Neuronal stem cell (in vitro differentiated cells): ENCODE measurements at places on chromosomes 5 and 9.

DNA sequence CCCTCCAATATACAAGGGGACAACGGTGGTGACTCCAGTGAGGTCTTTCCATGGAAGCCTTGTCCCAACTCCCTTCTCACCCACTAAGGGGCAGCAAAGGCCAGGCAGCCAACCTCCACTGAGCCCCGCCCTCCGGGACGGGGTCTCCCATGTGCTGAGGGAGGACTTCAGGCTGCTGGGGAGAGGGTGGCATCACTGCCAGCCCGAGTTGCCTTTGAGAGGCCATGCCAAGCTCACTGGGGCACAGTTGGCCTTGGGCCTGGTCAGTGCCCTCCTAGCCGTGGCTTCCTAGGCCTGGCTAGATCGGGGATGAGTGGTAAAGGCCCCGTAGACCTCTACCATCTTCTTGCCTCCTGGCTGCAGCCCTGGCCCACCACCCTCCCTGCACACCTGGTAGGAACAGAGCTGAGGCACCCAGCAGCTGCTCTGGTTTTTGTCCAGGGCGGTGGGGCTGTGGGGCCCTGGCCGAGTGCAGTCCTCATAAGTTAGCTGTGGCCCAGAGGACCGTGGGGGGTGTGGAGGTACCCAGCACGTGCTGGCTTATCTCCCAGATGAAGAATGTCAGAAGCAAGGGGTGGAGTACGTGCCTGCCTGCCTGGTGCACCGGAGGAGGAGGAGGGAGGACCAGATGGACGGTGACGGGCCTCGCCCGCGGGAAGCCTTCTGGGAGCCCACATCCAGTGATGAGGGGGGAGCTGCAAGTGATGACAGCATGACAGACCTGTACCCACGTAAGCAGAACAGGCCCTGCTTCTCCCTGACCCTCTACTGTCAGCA lies 3.2 kb downstream of the SURF2 start:
- no peak for DNase-seq

DNA sequence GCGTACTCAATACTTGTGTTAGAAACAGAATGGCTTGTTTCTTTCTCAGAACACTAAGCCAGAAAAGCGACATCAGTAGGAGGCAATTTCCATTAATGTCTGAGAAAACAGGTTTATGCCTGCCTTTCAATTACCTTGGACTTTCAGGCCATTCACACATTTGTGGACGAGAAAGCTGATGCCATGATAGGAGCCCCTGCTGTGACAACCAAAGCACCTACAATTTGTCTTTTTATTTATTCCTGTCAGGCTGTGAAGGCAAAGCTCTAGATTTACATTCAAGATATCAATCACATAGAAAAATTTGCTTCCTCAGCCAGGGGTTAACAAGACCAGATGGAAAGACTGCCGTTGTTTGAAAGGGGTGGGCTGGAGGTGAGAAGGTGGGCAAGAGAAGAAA lies 76.2 kb downstream of the C7 start:
- no peak for DNase-seq

GRCh38 chr5:156534906-156535485 lies 208.0 kb downstream of the SGCD start:
- DNase-seq = no peak

GRCh38 chr5:96645091-96645490 lies 17.1 kb upstream of the CAST start:
- DNase-seq = no peak

- no peak for DNase-seq
Measured at GRCh38 chr9:94675008-94675881, 35.9 kb upstream of the FBP1 start.

- DNase-seq = no peak
Measured at GRCh38 chr5:35482167-35482755, 135.4 kb upstream of the SPEF2 start.

GRCh38 chr5:1316588-1317340 lies 21.9 kb upstream of the TERT start:
- no peak for DNase-seq

- no peak for DNase-seq
Measured at GRCh38 chr5:23332650-23333251, 174.7 kb upstream of the PRDM9 start.

DNA sequence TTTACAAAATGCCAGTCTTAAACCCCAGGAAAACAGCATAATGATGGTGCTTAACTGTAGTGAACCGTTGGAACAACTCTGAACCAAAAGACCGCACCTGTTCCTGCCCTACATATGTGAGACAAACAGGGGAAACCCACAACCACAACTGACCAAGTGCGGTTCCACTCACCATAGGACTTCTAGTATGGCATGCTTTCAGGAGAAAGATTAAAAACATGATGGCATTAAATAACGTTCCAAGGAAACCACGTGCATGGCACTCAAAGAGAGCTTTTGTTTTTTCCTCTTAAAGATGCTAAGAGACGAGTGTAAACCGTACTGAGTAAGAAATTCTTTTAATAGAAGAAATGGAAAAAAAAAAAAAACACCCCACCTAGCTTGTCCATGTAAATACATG lies 119.8 kb downstream of the SSBP2 start:
- DNase-seq = no peak

- no peak for DNase-seq
Measured at GRCh38 chr5:173634465-173634983, 18.1 kb upstream of the BOD1 start.

- no peak for DNase-seq
Measured at GRCh38 chr5:150616024-150616470, 24.4 kb upstream of the SYNPO start.

GRCh38 chr5:14560091-14560595 lies 21.4 kb upstream of the OTULINL start:
- no peak for DNase-seq

GRCh38 chr5:21802869-21803490 lies 1050.2 kb downstream of the CDH12 start:
- peak; percentile 9 for DNase-seq

- DNase-seq = no peak
Measured at GRCh38 chr9:6218099-6218502, 2.5 kb downstream of the IL33 start.

DNA sequence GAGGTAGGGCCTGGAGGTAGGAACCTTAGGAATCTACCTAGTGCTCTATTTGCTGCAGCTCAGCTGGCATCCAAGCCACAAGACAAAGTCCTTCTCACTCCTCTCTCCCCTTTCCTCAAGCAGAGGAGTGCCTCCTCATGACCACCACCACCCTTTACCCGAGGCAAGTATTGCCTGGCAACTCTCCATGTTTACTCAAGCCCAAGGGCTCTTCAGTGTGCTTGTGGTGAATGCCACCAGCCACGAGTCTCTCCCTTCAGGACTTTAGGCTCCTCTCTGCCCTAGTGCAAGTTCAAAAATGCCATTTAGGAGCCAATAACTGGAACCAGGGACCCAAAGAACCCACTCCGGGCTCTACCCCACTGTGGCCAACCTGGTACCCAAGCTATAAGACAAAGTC lies 514.5 kb upstream of the RGMB start:
- no peak for DNase-seq

GRCh38 chr5:170469414-170469813 lies 34.4 kb upstream of the KCNIP1 start:
- no peak for DNase-seq

DNA sequence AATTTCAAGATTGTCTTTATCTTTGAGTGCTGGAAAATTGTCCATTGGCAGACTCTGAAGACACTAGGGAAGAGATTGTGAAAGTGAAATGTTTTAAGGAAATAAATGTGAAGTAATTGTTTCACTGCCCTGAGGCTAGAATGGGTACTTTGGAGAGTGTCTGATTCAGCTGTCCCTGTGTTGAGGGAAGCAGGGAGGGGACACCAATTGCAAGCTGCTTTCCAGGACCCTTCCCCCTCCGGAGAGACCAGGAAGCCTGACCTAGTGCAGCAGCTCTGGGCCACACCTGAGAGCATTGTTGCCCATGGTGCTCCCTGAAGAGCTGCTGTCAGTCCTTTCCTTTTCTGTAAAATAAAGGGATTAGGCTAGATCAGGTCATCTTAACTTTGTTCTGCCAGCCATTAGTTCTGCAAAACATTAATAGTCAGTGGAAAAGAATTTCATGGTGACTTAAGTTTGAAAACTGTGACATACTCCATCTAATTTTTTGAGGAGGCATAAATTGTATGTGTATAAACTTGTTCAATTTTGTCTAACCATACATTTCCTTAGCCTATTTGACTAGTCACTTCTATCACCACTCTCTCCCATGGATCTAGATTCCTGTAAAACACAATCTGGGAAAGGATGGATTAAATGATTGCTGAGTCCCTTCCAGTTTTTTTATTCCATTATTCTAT lies 18.8 kb downstream of the MAP1B start:
- DNase-seq = no peak

DNA sequence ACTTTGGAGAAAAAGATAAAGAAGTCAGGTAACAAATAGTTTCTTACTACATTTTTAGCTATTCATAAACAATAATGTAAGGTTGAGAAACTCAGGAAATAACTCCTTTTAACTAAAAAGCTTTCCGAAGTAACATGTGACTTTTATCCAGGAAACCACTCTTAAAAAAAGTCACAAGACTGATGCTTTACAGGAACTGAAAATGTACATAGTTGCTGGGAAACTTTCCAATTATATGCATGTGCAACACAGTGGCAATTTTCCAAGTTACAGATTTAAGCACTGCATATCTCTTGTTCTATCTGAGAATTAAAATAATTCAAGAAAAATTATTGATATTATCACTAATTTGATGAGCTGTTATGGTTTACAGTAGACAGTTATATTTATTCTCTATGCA lies 105.2 kb downstream of the CDH10 start:
- DNase-seq = no peak

DNA sequence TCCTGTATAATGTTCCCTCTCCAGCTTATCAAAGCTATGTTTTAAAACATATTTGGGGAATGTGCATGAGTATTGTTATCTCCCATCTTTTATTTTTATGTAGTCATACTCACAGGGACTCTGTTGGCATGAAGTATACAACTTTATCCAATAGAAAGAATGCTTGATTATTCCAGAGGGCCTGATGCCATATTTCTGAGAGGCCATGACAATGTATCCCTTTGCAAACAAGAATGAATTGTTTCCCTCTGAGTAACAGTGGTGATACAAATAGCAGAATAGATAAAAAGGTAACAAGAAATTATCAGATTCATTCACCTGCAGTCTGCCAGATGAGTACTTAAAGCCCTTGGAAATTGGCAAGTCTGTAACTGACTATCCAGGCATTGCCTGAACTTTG lies 125.9 kb downstream of the PLK2 start:
- no peak for DNase-seq

- no peak for DNase-seq
Measured at GRCh38 chr9:15156241-15156640, 150.8 kb downstream of the TTC39B start.

GRCh38 chr9:81986051-81986450 lies 2.5 kb upstream of the SPATA31D1 start:
- no peak for DNase-seq

GRCh38 chr5:148951612-148952011 lies 111.2 kb downstream of the SH3TC2 start:
- no peak for DNase-seq

DNA sequence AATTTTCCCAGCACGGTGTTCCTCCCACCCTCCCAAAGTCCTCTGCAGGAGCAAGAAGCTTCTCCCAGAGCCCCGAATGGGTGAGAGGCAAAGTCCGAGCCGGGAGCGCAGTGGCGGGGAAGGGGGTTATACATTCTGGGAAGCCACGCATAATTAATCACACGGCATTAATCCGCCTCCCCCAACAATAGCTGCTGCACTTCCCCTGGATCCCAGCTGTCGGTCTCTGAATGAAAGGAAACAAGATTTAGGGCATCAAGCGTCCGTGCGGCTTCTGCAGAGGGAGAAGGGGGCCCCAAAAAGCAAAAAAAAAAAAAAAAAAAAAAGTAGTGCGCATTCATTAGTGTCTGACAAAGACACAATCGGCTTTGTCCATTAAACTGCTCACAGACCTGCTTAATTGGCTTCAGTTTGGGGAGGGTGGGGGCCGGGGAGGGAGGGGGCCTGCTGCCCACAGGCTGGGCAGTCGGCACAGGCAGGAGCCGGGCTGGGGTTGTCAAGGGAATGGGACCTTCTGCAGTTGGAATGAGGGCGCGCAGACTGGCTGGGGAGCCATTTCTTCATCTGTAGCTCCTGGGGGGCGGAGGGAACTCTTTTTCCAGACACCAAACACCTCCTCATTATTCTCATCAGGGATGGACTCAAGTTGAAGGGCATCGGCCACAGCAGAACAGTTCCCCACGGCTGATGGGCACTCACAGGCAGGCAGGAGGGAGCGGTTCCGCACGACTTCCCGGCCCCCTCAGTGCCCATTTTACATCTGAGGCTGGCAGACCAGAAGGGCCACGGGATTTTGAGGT lies 3.4 kb downstream of the NOTCH1 start:
- peak; percentile 89 for DNase-seq

- no peak for DNase-seq
Measured at GRCh38 chr5:96528826-96529474, 95.9 kb upstream of the PCSK1 start.

DNA sequence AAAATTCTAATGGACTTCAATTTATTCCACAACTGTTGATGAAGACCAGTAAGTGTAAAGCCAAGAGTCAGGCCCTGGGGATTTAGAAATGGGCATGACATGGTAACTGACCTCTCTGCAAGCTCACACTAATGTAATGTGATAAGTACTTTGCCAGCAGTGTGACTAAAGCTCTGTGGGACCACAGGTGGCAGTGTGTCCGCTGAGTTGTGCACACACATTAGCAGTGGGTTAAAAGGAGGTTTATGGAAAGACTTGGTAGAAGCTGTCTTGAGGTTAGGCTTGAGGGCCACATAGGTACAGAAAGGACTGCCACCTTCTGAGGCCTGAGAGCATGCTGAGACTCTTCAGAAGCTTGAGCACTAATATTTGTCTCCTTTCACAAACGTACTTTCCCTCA lies 67.6 kb downstream of the UBAP1 start:
- no peak for DNase-seq

DNA sequence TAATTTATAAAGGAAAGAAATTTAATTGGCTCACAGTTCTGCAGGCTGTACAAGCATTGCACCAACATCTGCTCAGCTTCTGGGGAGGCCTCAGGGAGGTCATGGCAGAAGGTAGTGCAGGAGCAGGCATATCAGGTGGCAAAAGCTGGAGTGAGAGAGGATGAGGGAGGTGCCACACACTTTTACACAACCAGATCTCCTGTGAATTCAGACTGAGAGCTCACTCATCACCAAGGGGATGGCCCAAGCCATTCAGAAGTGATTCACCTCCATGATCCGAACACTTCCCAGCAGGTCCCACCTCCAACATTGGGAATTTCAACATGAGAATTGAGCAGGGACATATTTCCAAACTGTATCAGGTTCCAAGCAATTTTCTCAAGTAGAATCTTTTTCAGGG lies 84.7 kb upstream of the BRINP1 start:
- no peak for DNase-seq

DNA sequence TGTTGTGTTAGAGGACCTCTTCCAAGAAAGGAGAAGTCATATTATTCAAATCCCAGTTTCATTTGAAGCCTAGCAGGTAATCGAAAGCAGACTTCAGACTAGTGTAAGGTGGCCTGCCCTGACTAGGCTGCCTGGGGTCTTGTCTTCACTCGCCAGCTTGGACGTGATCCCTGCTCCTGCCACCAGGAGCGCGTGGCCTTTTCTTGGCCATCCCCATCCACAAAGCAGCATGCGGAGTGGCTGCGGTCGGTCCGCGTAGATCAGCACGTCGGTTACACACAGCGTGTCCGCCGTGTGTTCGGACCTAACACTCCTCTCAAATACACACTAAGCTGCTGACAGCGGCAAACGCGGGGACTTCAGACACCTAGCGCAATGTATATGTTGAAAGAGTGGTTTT lies 37.3 kb downstream of the CFAP77 start:
- peak; percentile 44 for DNase-seq
